ENCODE measurements at places on chromosomes 11 and 22.

- DNase-seq: no peak
These were observed 86.0 kb downstream of the FEZ1 start for GRCh38 chr11:125410091-125410490.

DNA sequence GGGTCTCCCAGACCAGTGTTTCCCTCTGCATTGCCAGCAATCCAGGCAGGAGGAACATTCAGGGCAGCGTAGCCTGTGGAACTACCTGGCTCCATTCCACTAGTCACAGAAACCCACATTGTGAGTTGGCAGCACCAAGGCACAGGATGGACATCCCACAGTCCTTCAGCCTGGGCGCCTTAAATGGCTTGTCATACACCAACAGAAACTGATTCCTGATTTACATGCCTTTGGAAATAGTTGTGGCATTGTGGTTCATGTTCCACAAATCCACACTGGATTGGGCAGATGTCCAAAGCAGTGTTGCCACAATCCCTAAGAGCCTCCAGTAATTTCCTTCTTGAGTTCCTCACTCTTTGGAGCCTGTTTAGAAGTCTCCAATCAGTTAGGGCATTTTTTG lies 225.6 kb downstream of the BLID start:
- DNase-seq: peak; percentile 94

DNA sequence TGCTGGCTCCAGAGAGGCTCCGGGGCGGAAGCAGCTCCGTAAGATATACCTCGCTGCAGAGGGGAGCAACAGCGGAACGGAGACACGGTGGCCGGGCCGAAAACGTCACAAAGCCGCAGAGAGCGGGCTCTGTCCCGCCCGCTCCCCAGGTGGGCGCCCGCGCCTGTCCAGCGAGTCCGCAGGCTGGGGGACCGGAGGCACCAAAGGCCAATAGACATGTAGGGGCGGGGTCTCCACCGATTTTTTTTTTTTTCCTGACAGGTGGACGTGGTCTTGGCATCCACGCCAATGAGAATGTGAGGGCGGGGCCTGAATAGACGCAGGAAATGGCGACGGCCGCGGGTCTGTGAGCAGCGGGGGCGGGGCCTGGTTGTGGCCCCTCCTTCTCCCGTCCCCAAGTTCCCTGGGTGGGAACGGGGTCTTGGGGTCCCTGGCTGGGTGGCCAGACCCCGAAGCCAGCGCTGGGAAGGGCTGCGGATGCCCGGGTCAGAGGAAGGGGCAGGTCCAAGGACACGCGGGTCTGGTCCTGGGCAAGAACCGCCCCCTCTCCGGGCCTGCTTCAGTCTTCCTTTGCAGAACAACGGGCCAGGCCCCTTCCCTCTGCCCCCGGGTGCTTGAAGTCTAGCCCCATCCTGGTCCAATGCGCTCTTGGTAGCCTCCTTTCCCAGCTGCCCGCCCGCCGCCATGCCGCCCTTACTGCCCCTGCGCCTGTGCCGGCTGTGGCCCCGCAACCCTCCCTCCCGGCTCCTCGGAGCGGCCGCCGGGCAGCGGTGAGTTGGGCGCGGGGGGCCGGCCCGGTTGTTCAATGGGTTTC lies at the start of gene DNAJC4:
Gene DNAJC4 (plus strand): TSS at position 378 of the 814 bp plus-strand sequence. CDS start 307 bp downstream, at position 685.
- peak; percentile 84 for DNase-seq

- no peak for DNase-seq
These were observed 7.4 kb upstream of the CDC42BPG start for GRCh38 chr11:64851831-64852351.

DNA sequence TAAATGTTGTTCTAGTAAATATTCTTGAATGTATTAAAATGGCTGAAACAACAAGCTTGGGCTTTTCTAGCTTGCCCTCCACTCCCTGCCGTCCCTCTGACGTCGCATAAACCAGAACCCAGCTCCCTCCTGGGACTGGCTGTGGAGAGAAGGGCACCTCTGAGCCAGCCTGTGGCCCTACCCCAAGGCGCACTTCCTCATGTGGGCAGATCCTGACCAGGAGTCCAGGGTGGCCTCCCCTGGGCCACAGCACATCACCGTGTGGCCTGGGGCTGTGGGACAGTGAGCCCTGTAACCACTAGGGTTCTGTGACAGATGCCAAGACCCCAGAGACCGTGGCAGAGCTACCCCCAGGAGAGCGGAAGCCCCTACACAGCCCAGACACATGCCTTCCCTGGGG lies 10.2 kb upstream of the ADORA2A start:
- no peak for DNase-seq

DNA sequence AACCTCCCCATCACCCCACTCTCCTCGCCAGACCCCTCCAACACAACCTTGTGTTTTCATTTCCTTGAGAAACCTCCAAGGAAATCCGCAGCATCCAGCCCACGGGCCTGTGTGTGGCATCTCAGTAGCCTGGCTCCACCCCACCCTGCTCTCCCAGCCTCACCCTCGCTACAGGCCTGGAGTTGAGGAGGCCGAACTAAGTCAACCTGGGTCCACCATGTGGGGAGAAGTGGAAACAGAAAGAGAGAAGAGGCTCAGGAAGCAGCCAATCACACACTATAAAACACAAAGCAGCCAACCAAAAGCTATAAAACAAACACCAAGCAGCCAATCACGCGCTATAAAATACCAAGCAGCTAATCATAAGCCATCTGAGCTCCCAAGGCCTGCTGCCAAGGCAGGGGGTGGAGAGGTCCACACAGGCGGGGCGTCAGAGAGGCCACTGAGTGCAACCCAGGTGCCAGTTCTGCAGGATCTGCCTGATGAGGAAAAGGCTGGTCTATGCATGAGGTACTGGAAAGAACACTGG lies 72.0 kb downstream of the MICAL3 start:
- DNase-seq: no peak

DNA sequence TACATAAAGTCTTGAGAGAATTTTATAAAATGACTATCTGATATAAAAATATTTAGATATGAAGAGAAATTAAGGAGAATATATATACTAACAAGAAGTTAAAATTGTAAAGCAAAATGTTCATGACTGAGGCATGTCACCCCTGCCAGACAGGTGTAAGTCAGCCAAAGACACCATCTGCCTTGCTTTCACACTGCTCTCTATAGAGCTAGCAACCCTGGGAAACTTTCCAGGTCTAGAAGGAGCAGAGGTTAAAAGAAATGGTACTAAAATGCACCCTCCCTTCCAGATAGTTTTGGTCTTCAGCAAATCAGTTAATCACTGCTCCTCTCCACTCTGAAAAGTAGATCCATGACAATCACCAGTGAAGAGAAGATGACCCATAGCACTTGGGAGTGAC lies 16.5 kb downstream of the PPP2R1B start:
- no peak for DNase-seq

DNA sequence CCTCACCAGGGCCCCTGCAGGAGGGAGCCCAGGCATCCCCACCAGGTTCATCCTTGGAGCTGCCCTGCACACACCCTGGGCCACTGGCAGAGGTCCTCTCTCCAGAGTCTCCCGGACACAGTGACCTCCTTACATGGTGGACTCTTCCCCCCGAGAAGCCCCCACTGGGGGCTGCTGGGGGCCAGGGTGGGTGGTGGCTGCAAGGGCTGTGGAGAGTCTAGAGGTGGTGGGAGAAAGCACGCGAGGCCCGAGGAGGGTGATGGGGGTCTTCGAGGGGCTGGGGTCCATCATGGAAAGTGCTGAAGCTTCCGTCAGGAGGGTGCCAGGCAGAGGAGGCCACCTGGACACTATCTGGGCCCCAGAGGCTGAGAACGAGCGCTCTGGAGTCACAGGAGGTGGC lies 17.6 kb downstream of the PGA5 start:
- no peak for DNase-seq

GRCh38 chr11:41235668-41236067 lies 223.8 kb downstream of the LRRC4C start:
- DNase-seq: no peak

DNA sequence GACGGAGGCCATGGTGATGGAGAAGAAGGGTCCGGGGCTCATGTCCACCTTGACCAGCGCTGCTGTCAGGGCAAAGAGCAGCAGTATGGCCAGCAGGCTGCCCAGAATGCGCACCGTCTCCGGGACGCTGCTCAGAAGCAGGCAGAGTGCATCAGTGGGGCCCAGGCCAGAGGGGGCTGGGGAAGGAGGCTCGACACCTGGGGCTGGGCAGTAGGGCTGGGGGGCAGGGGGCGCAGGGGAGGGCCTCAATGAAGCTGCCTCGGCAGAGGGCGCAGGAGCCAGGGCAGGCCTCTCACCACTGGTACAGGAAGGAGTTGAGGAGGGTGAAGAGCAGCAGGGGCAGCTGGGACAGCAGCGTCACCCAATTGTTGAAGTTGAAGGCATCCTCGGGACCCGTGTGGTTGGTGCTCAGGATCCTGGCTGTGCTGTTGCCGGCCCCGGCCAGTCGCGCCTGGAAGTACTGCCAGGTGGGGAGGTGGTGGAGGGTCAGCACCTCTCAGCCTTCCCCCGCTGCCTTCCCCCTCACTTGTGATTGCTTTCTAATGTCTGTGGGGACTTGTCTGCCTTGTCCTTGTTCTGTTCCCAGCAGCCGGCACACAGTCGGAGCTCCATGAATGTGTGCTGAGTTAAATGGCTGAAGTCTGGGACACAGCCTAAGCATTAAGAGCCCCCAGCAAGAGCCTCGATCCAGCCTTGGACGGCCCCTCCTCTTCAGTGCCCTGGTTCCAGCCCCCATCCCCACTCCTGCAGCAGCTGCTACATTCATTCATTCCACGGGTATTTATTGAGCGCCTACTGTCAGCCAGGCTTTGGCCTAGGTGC lies 2.3 kb downstream of the SLC29A2 start:
- no peak for DNase-seq

DNA sequence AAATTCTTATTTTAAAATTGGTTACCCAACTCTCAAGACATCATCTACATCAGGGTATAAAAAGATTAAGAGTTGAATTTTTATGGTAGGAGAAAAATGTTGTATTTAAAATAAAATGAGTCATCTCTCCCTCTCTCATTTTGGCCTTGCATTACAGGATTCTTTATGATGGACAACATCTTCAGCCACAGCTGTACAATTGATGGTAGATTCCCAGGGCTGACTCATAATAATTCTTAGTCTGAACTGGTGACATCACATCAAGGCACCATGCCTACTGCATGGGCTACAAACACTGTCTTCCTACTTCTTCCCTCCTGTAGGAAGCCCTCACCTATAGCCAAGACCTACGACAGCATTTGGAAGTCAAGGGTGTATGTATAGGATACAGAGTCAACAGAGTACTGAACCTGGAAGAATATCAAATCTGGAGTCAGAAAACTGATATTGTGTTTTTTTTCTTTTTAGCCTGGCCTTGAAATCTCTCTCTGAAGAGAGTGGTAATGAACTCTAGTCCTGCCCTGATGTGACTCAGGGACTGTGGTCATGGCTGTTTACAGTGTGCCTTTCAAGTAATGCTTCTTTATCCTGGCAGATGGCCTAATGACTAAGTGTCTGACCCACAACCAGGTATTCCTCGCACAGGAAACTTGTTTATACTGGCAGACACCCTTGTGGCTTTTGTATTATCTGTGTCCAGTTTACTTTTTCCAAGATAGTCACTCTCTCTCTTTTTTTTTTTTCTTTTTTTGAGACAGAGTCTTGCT lies 32.5 kb downstream of the MRGPRX2 start:
- peak; percentile 75 for DNase-seq
